Fibroblast of villous mesenchyme (primary cell): ENCODE measurements at places on chromosomes 3 and 15.

- no peak for DNase-seq
Measured at GRCh38 chr15:76073554-76073953, 13.8 kb downstream of the TMEM266 start.

GRCh38 chr15:90638201-90638691 lies 78.9 kb upstream of the BLM start:
- DNase-seq: no peak

GRCh38 chr3:191328383-191328961 lies 722 bp upstream of the CCDC50 start:
- DNase-seq: no peak

GRCh38 chr3:160437083-160437455 lies 12.5 kb downstream of the TRIM59 start:
- no peak for DNase-seq

GRCh38 chr3:76566904-76567303 lies 473.0 kb upstream of the ROBO2 start:
- no peak for DNase-seq

GRCh38 chr15:77846360-77846759 lies 213.6 kb upstream of the LINGO1 start:
- no peak for DNase-seq

- DNase-seq: no peak
Measured at GRCh38 chr15:93459396-93459795, 370.4 kb upstream of the RGMA start.

- DNase-seq: no peak
Measured at GRCh38 chr15:49372366-49372765, 50.7 kb upstream of the FGF7 start.

GRCh38 chr15:66827039-66827697 lies 125.1 kb downstream of the SMAD6 start:
- DNase-seq: no peak

DNA sequence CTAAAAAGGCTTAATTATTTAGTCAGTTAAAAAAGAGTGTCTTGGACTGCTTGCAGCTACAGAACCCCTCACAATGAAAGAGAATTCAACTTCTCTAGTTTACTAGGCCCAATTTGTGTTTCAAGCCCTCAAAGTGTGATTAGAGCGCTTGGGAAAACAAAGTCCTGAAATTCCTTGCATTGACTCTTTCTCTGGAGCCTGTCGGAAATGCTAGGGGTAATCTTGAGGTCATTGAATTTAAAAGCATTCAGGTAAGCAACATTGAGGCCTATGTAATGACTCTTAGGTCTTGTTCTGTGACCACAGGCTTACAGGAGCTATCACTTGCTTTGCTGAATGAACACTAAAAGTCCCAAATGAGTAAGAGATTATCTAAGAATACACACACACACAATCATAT lies 186.0 kb downstream of the NLGN1 start:
- no peak for DNase-seq

DNA sequence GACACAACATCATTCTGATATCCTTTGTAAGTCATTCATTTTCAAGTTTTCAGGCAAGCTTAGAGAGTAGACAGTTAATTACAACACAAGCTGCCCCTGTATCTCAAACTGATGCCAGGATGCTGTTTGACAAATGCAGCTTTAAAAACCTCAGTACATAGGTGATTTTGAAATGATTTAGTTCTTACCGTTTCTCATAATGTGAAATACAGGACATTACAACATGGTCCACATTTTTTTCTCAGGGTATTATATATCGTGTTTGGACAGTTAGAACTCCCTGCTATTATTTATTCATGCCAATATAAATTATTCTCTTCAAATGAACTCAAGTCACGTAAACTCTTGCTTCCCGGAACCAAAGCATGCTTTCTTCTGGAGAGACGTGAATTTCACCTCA lies 1013.9 kb downstream of the EPHA3 start:
- no peak for DNase-seq

- peak; percentile 85 for DNase-seq
Measured at GRCh38 chr15:89401631-89402517, 67.2 kb upstream of the POLG start.

DNA sequence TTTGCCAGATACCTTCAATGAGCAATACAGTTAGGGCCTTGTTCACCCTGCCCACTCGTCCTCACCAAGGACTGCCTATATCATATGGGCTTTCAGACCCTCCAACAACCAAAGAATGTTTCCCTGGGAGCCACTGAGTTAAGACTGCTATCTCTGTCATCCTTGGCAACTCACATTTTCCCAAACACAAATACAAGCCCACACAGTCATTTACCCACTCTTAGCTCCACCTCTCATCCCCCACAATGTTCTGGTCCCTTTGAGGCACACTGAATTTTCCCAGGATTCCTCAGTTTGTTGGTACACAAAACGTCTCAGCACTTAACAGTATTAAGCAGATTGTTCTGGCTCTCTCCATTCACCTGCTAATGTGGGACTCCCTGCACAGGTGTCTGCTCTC lies 204.6 kb downstream of the TLE3 start:
- no peak for DNase-seq

DNA sequence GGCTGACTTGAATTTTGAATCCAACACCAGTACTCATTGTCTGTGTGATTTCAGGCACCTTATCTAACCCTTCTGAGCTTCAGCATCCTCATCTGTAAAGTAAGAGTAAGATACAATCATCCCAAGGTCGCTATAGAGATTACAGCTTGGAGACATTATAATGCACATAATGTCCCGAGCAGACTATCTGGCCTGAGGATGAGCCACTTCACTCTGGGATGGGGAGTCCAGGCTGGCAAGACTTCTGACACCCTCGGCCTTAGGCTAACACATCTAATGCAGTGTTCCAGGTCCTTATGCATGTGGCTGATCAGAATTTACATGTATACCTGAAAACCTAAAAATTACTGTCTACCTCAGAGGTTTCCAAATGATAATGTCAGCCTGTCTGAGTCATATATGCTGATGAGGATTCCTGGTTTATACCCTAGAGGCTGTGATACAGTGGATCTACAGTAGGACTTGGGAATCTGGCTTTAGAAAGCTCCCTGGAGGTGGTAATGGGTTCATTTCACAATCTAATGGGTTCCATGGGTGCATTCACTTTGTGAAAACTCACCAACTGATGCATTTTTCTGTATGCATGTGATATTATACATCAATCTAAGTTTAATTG lies 229.0 kb upstream of the SLCO3A1 start:
- no peak for DNase-seq

DNA sequence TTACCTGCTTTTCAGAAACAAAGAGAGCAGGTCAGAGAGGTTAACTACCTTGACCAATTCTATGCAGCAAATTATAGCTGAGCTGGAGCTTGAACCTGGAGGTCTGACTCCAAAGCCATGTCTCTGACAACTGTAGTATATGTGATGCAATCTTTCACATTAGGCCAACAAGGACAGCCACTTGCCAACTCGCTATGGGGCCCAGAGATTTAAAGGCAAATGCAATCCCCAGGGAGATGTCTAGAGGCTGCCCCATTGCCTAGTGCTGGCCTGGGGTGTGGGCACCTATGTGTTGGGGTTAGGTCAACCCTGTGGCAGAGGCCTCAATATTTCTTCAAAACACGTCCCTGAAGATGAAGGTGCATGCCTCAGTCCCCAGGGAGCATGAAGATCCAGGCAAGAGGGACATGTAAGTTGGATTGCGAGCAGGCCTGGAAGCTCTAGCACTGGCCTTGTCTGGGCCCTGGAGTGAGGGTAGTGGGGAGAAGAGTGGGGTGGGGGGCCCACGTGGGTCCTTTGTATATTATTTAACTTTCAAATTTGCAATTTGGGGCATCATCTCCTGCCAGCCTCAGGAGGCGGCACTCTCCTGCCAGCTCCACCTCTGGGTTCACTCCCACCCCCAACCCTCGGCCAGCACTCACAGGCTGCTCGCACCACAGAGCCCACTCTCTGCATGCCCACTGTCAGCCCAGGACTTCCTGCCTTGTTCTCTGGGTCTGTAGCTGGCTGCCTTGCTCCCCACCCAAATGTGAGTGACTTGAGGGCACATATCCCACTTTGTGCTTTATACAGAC lies 64.3 kb downstream of the SLC12A8 start:
- no peak for DNase-seq

DNA sequence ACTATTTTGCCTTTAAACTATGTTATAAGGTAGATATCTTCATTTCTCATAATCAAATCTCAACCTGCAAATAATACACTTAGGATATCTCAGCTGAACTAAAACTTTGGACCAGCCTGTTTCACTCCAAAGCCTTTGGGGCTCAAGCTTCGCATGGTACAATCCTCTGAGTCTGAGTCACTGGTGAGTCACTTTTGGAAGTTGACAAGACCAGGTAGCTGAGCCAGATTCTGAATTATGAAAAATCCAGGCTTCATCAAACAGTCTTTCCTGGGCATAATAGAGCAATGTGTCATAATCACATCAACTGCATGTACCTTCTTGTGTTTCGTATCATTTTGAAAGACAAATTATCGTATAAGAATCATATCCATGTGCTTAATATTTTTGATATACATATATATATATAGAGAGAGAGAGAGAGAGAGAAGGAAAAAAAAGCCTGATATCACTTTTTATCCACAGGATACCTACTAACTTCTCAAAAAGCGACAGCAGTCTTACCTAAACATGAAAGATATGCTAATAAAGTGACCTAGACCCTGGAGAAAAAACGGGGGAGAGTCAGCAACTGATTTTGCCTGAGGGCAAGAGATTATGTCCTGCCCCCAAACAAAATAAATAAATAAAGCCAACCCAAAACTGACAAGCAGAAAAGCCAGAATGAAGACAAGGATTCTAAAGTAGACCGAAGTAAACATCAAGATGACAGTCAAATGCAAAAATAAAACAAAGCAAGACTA lies 263.9 kb upstream of the TGFBR2 start:
- DNase-seq: peak; percentile 82

DNA sequence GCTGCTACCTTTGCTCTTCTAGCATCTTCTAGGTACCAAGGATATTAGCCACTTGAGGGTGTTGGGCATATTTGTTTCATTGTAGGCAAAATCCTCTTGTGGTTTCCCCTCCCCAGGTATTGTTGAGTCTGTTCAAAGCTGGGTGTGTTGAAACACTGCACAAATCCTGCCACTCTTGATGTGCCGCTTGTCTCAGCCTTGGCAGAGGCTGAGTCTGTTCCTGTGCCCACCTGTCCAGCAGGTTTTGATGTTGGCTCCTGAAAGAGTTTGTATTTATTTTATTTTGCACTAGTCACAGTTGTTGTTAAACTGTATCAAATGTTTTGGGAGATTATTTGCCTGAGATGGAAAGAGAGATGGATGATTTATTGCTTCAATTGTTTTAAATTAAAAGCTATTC lies 136.2 kb downstream of the USP13 start:
- no peak for DNase-seq

- no peak for DNase-seq
Measured at GRCh38 chr15:92140796-92141195, 252.9 kb upstream of the ST8SIA2 start.

GRCh38 chr3:12944413-12944812 lies 103.0 kb upstream of the RPL32 start:
- DNase-seq: peak; percentile 8

DNA sequence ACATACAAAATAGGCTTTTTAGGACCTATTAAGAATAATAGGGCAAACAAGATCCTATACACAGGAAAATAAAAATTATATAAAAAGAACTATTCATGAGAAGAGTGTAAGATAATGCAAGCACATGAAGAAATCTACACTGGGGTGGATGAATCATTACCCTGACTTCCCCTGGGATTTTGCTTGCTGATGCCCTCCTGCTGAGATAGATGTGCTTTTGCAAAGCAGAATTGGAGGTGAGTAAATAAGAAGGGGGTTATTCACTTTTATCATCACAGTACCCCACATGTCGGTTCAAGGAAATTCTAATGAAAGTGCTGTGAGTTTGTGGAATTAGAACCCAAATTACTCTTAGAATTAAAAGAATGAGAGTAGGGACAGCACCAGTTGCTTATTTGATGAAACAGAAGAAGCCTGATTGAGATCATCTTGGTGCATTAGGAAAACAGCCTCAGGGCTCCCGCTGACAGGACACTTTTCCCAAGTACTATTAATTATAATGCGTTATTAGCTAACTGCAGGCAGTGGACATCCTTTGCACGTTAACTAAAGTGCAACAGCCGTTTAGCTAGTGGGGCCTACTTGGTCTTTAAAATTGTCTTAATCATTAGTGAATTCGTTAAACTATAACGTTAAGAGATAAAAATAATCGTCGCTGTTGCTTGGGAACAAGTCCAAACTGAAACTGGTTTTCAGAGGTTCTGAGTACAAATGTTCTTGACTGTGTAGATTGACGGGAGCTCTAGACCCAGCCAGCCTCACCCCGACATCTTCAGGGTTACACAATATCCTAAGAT lies 48.4 kb downstream of the SLC2A2 start:
- no peak for DNase-seq

DNA sequence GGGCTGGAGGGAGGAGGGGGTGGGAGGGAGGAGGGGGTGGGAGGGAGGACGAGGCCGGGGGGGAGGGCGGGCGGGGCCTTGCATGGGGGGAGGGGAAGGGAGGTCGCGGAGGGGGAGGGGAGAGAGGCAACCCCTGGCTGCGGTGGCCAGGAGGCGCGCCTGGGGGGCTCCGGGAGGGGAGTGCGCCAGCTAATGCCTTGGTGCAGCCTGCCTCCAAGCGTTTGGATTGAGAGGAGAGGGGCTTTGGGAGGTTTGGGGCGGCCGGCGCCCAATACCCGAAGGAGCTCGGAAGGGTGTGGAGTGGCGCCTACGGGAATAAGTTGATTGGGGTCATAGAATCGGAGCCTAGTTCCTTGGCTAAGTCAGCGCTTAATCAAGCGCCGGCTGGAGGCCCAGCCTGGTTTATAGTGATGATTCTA lies 557 bp downstream of the TFG start:
- DNase-seq: peak; percentile 63

DNA sequence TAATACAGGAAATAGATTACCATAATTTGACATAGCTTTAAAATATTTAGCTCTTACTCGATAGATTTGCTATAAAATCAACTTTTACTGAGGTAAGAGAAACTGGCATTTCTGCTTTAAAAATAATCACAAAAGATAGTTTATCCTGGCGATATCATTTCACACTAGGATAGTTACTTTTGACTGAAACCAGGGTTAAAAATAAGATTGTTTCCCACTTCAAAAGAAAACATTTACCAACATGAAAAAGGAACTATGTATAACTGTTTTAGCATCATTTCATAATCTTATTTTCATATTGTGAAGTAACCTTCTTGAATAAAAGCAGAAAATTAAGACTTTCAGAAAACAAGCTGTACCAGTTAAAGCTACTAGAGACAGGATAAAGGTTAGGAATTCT lies 15.3 kb downstream of the PSMD6 start:
- no peak for DNase-seq

DNA sequence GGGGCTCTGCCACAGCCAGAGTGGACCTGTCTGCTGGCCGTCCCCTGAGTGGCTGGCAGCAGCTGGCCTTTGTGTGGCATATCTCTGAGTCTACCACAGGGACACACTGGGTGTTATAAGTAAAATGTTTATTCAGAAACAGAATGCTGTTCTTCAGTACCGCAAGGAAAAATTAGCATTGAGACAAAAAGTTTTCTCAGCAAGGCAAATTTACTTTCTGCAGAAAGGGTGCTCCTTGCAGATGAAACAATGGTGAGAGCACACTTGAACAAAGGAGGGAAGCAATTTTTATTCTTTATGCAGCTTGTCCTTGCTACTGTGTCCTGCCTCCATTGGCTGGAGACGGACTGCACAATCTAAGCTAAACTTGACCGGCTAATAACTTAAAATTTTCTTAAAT lies 4.0 kb downstream of the TMEM89 start:
- no peak for DNase-seq
